ENCODE measurements at places on chromosomes 7 and 10.

DNA sequence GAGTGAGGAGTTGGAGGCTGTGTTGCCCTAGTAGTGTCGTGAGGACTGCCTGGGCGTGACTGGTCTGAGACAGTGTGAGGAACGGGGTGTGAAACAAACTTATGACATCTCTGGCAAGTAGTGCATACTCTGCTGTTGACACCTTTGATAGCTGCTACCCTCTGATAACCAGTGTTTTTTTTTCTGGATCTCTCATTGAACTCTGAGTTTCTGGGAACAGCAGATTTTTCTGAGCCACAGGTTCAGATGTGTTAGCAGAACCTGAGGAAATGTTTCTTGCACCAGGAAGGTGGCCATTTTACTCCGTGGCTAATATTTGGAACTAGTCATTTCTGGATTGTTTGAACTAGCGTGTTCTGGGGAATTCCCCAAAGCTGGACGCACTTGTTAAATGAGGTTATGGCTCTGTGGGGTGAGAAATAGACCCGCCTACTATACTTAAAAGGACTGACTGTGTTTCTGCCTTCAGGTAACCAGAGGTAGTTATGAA lies 52.9 kb downstream of the AUTS2 start:
- no peak for DNase-seq

- no peak for DNase-seq
These were observed 252.0 kb downstream of the SORCS3 start for GRCh38 chr10:104892879-104893617.

DNA sequence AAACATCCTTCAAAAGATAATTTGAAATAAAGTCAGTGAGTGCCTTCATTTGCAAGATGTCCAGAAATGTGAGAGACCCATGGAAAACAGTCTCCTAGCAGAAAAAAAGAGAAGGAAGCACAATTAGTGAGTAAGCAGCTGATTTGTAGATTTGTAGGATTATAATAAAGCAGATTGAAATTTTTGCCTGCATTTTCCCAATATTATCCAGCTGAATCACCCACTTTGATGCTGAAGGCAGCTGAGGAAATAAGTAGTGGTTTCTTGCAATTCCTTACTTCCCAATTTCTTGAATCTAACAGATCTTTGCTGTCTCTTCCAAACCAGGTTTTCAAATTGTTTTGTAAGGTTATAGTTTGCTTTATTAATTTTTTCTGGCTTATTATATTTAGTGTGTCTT lies 181.4 kb downstream of the GNAT3 start:
- no peak for DNase-seq

GRCh38 chr10:42898037-42898960 lies 115.7 kb downstream of the BMS1 start:
- no peak for DNase-seq

DNA sequence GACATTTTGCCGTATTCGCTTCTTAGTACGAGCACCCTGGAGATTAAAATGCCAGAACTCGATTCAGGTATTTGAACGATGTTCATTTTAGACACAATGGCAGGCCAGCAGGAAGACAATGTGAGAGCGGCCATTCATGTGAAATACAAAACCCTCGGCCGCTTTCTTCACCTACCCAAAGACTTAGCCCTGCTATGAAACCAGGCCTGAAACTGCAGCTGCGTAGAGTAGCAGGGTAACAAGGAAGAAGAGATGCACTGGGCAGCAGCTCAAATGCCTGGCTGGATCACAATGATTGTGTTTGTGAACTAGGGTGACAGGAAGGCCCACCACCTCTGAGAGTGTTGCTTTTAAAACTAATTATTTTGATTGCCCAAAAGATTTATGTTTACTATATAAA lies 234.8 kb downstream of the TRIL start:
- DNase-seq = no peak

DNA sequence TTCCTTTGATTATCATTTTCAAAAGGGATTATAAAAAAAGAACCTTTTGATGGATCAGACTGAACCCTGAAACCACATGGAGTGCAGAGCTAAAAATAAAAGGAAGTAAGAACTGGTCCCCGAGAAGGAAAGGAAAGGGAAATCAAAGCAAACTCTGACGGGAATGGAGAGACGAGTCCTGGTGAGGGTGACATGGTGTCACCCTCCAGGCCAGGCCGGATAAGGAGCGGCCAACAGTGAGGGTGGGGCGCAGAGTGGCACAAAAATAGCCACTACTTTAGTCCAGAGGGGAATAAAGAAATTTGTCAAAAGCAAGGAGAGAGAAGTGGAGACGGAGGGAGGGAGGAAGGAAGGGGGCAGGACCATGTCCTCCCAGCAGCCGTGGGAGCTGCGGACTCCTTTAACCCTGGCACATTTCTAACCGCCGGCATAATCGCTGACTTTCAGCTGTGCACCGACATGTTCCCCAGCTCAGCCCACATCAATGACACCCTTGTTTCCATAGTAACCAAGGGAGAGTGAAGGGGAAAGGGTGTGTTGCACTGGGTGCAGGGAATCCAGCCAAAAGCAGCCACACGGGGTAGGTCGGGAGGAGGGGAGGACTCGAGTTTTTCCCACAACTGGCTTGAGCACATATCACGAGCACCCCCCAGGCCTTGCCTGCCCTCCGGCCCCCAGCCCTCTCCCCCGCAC lies 29.7 kb downstream of the TRIM8 start:
- peak; percentile 37 for DNase-seq

- DNase-seq = no peak
These were observed 2.3 kb downstream of the DNTT start for GRCh38 chr10:96306516-96306915.

DNA sequence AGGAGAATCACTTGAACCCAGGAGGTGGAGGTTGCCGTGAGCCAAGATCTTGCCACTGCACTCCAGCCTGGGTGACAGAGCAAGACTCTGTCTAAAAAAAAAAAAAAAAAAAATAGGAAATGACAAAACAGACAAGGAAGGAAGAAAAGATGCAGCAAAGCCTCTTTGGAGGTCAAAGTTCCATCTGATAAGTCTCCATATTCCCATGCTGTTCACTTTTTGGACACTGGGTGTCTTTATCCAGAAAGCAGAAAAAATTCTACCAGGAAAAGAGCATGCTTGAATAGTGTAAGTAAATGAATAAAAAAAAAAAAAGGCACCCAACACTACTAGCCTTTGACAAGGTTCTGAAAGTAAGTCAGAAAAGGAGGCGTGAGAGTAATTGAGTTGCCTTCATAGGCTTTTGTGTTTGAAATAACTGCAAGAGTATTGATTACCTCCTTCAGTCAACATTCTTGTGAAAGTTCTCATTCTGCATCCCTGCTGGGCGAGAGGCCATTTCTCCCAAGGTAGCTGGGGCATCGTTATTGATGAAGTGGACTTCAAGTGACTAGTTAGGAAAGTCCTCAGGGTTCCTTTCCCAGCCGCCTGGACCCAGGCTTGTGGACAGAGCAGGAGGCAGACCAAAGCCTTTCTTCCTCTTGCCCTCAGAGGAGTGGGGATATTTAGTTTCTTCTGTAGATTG lies 133.3 kb upstream of the KIF5B start:
- no peak for DNase-seq

Measured in activated T-cell treated with anti-CD3 and anti-CD28 coated beads for 48 hours (primary cell).